Stimulated activated CD8-positive, alpha-beta memory T cell treated with anti-CD3 and anti-CD28 coated beads, Interleukin-15, amount 100 ng/mL, for 4 hours (primary cell): ENCODE measurements at places on chromosomes 5 and 9.

DNA sequence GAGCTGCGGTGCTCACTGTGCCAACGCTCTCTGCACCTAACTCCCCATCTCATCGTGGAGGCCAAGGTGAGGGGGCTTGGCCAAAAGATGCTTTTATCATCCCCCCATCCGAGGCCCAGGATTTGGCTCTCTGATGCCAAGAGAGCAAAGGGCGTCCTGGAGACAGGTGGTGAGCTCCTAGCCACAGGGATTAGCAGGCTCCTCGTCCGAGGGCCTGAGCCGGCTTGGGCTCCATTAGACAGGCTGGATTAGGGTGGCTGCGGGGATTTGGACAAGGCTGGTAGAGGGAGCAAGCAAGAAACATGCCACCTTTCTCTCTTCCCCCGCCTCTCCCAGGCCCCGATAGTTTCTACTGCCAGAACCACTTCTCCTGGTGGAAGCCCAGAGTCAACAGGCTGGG, 1.0 kb upstream of the GRM6 start:
- DNase-seq = no peak

- DNase-seq = no peak
Observed at GRCh38 chr9:69456201-69456600, 131.2 kb downstream of the ENTREP1 start.

- DNase-seq = no peak
Observed at GRCh38 chr9:14107977-14108376, 206.0 kb downstream of the NFIB start.

DNA sequence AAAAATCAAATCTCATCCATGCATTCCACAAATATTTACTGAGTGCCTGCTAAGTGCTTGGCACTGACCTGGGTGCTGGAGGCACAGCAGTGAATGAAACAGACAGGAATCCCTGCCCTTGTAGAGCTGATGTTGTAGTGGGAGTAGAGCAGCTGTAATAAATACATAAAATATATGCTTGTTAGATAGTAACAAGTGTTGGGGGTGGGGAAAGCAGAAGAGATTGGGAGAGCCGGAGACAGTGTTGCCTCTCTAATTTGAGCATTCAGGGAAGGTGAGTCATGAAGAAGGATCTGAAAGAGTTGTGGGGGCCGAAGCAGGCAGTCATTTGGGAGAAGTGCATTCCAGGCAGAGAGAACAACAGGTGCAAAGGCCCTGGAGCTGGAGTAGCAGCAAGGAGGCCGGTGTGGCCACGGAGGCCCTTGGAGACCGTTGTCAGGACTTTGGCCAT, 97.9 kb downstream of the ZNF618 start:
- no peak for DNase-seq

DNA sequence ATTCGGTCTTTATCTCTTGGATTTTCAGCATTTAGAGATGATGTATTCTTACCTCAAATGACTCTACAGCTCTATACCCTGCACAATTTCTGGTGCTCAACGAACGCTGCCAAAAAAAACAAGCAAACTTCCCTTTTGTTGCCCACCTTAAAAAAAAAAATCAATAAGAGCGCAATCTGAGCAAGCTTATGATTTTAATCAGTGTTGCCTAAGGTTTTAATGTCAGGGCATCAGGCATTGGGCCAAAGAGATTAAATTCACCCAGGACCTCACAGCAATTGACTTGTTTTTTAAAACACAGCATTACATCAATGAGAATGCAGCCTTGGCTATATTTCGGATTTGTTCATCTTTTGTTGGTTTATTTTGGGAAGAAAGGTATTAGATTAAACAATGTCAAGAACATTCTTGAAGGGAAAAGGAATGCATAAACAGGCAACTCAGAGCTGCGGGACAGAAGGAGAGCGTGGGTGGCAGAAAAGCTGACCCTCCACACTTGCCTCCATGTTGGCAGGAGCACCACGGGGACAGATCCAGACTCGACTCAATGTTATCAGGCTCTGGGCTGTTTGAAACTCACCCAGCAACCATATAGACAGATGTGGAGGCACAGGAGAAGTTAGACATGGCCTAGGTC, 127.5 kb upstream of the DAPK1 start:
- DNase-seq = no peak

- DNase-seq = no peak
Observed at GRCh38 chr5:14660833-14661232, 3.7 kb upstream of the OTULIN start.

DNA sequence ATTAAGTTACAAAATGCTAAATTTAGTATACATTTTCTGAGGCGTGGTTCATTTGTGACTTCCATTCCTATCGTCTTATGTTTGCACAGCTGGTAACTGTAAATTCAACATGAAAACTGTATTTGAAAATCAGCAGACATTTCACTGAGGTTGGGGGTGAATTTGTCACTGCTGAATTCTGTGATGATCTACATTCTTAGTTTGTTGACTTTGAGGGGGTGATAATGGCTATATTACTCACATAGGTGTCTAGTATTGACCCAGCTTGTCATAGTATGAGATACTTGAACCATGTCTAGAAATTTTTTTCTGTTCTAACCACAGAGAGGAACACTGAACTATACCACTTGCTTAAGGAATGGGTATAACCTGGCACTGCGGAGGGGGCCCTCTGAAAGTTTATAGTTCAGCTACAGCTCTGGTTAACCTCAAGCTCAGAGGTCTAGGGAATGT, 313.3 kb downstream of the PIK3R1 start:
- no peak for DNase-seq

DNA sequence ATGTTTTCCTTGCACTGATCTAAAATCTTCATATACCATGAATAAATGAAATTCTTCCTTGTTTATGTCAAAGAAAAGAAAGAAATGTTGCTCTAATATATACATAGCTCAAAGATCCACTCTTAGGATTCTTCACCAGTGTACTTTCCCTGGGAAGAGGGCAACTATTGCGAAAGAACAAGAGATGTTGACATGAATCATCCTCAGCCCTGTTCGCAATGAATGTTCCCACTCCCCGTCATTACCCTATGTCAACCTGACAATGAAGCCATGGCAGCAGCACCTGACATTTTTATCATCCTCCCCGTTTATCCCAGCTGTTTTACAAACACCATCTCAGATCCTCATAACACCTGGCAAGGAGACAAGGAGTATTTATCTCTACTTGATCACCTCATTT, 409.1 kb upstream of the GRIA1 start:
- no peak for DNase-seq

- DNase-seq = no peak
Observed at GRCh38 chr5:1547655-1548054, 23.9 kb upstream of the LPCAT1 start.

DNA sequence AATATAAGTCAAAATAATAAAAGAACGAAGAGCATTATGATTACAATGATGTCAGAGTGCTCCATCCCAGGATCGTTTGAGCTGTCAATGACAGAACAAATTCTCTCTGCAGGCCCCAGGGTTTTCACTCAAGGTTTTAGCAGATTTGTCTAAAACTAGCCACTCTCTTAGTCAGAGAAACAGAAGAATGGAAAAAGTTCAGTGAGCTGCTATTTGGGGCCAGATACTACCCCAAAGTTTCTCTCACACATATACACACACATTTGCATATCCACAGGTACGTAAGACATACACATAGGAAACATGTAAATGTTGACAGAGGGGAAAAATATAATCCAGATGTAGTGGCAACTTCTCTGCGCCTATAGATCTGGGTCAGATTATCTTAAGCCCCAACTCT, 76.3 kb upstream of the SEMA6A start:
- no peak for DNase-seq

GRCh38 chr5:168609806-168610482, 30.8 kb upstream of the PANK3 start:
- DNase-seq = no peak

GRCh38 chr5:87453801-87454200, 41.1 kb upstream of the CCNH start:
- no peak for DNase-seq

DNA sequence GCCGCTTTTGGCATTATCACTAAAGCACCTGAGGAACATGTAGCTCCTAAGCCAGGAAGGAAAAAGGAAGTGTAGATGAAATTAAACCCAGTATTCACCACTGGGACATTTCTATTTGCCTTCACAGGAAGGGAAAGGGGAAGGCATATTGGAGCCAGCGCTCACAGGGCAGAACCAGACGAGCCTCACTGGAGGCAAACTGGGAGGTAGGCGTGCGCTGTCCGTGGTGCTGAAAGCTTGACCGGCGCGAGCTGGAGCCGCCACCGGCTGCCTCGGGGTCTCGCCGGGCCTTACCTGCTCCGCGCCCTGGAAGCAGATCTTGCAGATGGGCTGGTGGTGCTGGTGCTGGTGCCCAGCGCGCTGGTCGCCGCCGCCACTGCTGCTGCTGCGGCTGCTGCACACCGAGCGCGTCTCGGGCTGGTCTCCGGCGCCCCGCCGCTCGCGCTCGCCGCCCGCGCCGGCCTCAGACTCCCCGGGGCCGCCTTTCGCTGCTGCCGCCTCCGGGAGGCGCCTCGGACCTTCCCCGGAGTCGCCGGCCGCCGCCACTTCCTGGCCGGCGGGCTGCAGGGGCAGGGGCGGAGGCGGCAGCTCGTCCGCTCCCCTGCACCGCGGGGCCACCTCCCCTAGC, 732 bp downstream of the MARCHF11 start:
- DNase-seq = no peak

DNA sequence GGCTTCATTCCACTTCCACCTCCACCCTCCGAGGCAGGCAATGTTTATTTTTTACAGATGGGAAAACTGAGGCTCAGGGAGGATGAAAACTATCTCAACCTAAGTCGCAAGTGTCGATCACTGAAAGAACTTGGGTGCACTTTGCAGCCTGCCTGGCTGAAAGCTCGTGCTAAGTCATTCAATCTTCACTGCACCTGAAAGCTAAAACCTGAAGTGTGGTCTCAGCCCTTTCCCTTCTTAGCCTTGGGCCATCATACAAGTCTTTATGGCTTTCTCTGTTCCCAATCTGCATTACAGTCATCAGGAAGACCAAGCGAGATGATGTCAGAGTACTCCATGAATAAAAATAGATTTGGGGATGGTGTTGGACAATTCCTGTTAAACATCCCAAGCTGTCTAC, 1.0 kb upstream of the TNFSF8 start:
- no peak for DNase-seq

- no peak for DNase-seq
Observed at GRCh38 chr5:56358046-56358445, 124.9 kb upstream of the ANKRD55 start.

- DNase-seq = no peak
Observed at GRCh38 chr5:130065617-130066016, 161.4 kb downstream of the CHSY3 start.

DNA sequence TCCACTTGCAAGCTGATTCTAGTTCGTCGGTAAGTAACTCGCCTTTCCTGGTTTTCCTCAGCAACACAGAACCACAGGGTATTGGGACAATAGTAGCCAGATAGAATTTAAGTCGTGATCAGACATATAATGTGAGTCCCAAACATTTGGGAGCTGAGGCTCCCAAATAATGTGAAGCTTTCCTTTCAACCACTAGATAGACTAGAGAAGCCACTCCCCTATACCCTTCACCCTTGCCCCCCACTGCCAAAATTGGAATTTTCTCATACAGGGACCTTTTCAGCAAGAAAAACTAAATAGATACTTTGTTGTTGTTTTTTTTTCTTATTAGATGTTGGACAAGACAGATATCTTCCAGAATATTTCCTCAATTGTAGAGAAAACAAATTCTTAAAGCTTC, 1.9 kb downstream of the C6 start:
- no peak for DNase-seq

GRCh38 chr9:101737705-101738565, 512 bp downstream of the GRIN3A start:
- DNase-seq = no peak

- DNase-seq = no peak
Observed at GRCh38 chr9:125190361-125190801, 778 bp upstream of the PPP6C start.

GRCh38 chr5:71974622-71975021, 132.7 kb upstream of the MAP1B start:
- DNase-seq = no peak

DNA sequence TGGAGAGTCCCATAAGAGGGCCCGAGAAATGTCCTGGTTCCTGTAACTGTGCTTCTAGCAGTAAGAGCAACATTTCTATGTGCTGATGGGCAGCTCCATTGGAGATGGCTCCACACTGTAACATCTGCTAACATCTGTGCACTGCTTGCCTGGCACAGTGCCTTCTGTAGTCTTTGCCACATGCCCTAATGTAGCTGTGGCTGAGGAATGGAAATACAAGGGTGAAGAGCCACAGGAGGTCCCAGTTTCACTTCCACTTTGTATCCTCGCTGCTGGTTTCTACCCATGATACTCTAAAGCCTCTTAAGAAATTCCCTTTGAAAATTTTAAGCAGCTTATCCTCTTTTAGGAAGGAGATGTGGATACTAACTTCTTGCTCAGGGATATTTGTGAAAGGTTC, 97.4 kb downstream of the HOMER1 start:
- no peak for DNase-seq

DNA sequence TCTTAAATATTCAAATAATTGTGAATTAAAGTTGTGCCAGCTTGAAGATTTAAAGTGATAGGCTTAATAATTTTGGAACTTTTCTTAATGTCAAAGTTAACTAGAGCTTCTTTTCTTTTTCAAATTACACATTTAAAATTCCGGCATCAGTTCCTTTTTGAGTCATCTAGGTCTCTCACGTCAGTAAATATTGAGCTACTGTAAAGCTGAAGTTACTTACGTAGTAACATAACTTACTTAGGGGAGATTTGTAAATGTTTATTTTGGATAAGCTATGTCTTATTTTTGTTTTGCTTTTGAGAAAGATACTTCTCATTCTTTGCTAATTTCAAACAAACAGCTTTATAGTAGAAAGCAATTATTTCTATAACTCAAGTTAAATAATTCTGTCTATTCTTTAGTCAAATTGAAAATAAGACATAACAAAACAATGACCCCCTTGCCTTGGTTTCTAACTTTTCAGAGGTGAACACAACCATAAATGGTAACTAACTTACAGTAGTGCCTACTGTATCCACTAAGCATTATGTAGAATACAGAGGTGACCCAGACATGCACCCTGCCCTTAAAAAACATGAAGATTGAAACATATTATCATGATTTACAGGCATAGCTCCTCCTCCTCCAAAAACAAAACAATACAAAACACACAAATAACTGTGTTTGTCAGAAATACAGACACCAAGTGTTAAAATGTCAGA, 29.8 kb downstream of the CD274 start:
- no peak for DNase-seq

DNA sequence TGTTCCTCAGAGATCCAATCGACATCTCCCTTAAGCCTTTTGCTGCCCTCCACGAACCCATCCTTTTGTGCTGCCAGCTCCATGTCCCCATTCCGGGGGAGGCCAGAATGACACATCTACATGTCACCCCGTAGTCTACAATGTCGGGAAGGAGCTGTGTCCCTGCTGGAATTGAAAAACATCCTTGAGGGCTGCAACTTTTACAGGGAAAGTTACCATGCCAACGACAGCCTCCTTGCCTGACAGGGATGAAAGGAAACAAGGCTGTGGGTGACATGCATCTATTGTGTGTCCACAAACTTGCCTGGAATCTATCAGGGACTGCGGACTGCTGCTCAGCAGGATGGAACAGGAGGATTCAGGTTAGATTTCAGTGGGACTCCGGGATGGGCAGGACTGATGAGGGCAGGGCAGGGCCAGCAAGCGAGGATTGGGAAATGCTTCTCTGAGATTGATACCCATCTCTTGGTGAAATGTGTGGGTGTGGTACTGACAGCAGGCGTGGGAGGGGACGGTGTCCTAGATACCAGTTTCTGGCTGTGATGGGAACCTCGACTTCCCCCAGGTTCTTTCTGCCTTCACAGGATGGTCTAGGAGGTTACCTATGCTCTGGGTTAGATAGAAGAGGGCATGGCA, 25.5 kb downstream of the EGR1 start:
- no peak for DNase-seq

- DNase-seq = no peak
Observed at GRCh38 chr5:36928947-36929346, 52.4 kb downstream of the NIPBL start.

GRCh38 chr9:2390028-2390427, 231.6 kb upstream of the VLDLR start:
- DNase-seq = no peak
